Kidney (tissue), 22 donors: ENCODE measurements at places on chromosomes 13 and 19. TPM values are rescaled to one million over a fixed set of nuclear protein-coding genes. Genes with fewer than 3 reads are reported as not detected.
A peak's percentile ranks its signal among the peaks of the same experiment; 100 is the strongest.

The CGB5 gene
- total RNA-seq = not detected

The PRR12 gene
- 27.4 TPM for total RNA-seq

The ZNF45 gene
- 16.1 TPM for total RNA-seq

The LYPD3 gene
- 1.7 TPM for total RNA-seq

The DDX49 gene
- 39.5 TPM for total RNA-seq

The PDE4C gene
- 2.0 TPM for total RNA-seq

The CABP5 gene
- not detected for total RNA-seq

The HSPB6 gene
- total RNA-seq = 64.3 TPM

DNA sequence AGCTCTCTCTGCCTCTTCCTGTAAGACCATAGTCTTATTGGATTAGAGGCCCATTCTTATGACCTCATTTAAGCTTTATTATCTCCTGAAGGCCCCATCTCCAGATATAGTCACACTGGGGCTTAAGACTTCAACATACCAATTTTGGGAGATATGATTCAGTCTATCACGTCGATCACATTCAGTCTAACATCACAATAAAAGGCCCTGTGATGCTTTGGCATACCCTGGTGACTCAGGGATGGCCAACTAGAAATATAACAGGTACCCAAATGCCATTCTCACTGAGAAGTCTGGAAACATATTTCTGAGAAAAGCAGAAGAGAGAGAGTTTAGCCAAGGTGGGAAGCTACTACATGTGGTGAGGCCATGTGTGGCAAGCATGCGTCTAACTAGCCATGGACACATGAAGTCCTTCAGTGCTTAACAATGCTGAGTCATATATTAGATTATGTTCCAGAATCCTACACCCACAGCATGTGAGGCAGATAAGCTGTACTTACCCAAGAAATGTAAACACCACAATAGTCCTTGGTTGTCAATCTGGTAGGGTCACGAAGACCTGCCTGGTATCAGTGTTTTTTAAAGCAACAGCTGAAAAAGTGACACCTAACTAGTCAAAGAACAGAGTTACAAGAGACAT lies 485.1 kb downstream of the FOXO1 start:
- H3K4me3 ChIP-seq = no peak overlapping the region
- H3K36me3 ChIP-seq = no peaks in the 10 kb centered on the region
- peaks cover 2% of the 10 kb centered on the region for H3K4me1 ChIP-seq
- H3K27ac ChIP-seq = no peak overlapping the region
- H3K27me3 ChIP-seq = no peaks in the 10 kb centered on the region
- DNase-seq = no peak

GRCh38 chr13:43095771-43096719 lies 72.7 kb downstream of the DNAJC15 start:
- H3K4me3 ChIP-seq = no peak overlapping the region
- no peaks in the 10 kb centered on the region for H3K4me1 ChIP-seq
- no peaks in the 10 kb centered on the region for H3K27me3 ChIP-seq
- H3K36me3 ChIP-seq = no peaks in the 10 kb centered on the region
- no peak for DNase-seq

DNA sequence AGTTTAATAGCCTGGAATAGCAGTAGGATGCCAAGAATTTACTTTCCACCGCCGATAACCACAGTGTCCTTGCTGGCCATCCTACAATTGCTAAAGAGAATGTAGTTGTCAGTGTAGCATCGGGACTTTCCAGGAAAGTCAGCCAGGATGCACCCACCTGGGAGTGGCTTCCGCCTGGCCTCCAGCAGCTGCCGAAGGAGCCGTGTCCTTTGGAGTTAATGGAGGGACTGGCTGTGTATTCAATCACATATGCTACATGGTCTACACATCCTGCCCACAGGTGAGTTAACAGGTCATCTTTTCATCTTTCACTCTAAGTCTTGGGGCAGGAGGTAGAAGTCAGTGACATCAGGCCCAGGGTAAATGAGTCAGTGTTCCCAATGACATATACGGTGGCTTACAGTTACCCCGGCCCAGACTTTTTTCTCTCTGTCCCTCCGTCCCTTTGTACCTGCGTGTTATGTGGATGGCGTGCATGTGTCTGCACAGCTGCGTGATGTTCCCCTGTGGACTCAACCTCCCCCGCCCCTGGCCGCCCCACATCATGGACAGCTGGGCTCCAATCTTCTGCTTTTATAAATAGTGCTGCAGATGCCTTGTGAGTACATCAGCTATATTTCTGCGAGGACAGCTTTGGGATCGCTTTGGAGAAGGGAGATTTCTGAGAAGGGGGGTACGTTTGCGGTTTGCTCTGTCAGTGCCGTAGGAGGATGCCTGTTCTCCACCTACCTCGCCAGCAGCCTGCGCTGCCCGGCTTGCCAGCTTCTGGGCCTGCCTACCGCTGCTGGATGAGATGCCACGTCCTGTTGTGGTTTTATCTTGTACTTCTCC lies 63.1 kb downstream of the ATP11A start:
- no peaks in the 10 kb centered on the region for H3K4me1 ChIP-seq
- H3K27me3 ChIP-seq = no peaks in the 10 kb centered on the region
- no peaks in the 10 kb centered on the region for H3K36me3 ChIP-seq
- H3K4me3 ChIP-seq = no peak overlapping the region

GRCh38 chr13:52421216-52421615 lies 15.2 kb upstream of the THSD1 start:
- H3K27ac ChIP-seq = no peak overlapping the region
- H3K4me3 ChIP-seq = no peak overlapping the region
- peaks cover 3% of the 10 kb centered on the region for H3K36me3 ChIP-seq
- no peaks in the 10 kb centered on the region for H3K27me3 ChIP-seq

DNA sequence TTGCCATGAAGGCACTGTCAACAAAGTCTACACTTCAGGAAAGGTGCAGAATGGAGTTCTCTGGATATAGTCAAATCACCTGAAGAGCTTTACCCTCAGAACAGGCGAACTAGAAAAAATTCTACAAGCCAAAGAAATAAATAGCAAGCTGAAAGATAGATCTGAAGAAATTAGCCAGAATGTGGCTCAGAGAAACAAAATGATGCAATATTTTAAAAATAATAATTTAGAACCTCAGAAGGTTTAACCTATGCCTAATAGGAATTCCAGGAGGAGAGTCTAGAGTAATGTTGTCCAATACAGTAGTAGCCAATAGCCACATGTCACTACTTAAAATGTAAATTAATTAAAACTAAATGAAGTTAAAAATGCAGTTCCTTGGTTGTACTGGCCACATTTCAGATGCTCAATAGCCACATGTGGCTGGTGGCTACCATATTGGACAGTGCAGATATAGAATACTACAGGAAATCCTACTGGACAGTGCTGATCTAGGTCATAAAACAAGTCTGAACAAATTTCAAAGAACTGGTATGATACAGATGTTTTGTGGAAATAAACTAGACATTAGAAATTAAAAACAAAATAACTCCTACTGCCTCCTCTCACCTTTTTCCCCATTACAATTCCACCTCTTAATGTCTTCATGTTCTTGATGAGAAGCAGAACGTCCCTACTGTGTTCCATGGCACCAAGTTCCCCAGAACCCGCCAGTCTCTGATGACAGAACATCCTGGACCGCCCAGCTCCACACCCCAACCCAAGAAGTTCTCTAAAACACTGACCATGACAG lies 679 bp upstream of the CDADC1 start:
- H3K36me3 ChIP-seq = no peaks in the 10 kb centered on the region
- peak overlapping the region; percentile 94 for H3K4me3 ChIP-seq
- H3K27me3 ChIP-seq = no peaks in the 10 kb centered on the region
- no peak for DNase-seq
- H3K27ac ChIP-seq = peak overlapping the region; percentile 91

DNA sequence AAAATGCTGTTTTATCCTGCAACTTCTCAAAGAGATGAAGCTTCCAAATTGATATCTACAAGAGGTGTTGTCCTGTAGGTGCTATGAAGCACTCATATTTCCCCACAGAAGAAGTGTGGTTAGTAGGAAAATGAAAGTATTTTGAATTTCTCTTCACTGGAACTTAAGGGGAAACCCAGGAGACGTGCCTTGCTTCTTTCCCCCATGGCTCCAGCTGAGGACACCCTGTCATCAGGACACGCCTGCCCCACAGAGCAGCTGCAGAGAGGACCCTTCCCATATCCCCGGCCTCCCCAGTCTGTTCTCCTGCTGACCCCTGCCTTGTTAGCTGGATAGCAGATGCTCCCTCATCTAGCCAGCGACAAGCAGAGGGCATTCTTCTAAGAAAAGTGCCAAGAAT lies 371.3 kb downstream of the COG6 start:
- no peaks in the 10 kb centered on the region for H3K27me3 ChIP-seq
- DNase-seq = no peak
- H3K36me3 ChIP-seq = no peaks in the 10 kb centered on the region
- H3K4me1 ChIP-seq = no peaks in the 10 kb centered on the region

- H3K4me1 ChIP-seq = no peaks in the 10 kb centered on the region
- H3K4me3 ChIP-seq = no peak overlapping the region
- DNase-seq = no peak
- H3K27ac ChIP-seq = no peak overlapping the region
These were observed 42.2 kb upstream of the MRI1 start for GRCh38 chr19:13722146-13722545.

DNA sequence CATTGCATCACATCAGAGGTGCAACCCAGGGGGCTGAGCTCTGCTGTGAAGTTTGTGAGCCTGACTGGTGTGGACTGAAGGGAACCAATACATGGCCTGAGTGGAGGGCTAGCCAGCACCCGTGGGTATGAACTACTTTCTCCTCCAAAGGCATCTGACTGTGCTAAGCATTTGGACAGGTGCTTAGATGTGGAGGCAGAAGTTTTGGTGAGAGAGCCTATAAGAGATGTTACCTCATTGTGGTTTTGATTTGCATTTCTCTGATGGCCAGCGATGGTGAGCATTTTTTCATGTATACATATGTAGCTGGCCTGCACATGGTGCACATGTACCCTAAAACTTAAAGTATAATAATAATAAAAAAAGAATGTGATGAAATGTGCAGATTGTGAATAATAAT lies 46.9 kb downstream of the TEX29 start:
- H3K27me3 ChIP-seq = no peaks in the 10 kb centered on the region
- no peaks in the 10 kb centered on the region for H3K4me1 ChIP-seq
- H3K27ac ChIP-seq = no peak overlapping the region
- no peaks in the 10 kb centered on the region for H3K36me3 ChIP-seq

- peaks cover 16% of the 10 kb centered on the region for H3K27me3 ChIP-seq
- no peak overlapping the region for H3K4me3 ChIP-seq
- no peaks in the 10 kb centered on the region for H3K36me3 ChIP-seq
- H3K4me1 ChIP-seq = no peaks in the 10 kb centered on the region
- no peak for DNase-seq
- no peak overlapping the region for H3K27ac ChIP-seq
These were observed 3.2 kb upstream of the HS6ST3 start for GRCh38 chr13:96086736-96087135.

GRCh38 chr19:1715540-1715939 lies 37.8 kb upstream of the ONECUT3 start:
- H3K36me3 ChIP-seq = no peaks in the 10 kb centered on the region
- no peak overlapping the region for H3K4me3 ChIP-seq
- DNase-seq = no peak
- H3K4me1 ChIP-seq = no peaks in the 10 kb centered on the region
- peaks cover 14% of the 10 kb centered on the region for H3K27me3 ChIP-seq
- no peak overlapping the region for H3K27ac ChIP-seq

- peak overlapping the region; percentile 100 for H3K27ac ChIP-seq
- no peaks in the 10 kb centered on the region for H3K36me3 ChIP-seq
- peak overlapping the region; percentile 2 for H3K4me3 ChIP-seq
- H3K4me1 ChIP-seq = peaks cover 62% of the 10 kb centered on the region
These were observed 39.1 kb downstream of the ACTN4 start for GRCh38 chr19:38686530-38686888.

GRCh38 chr13:100235311-100235901 lies 146.5 kb downstream of the PCCA start:
- H3K4me3 ChIP-seq = no peak overlapping the region
- no peaks in the 10 kb centered on the region for H3K27me3 ChIP-seq
- DNase-seq = no peak

- no peak overlapping the region for H3K4me3 ChIP-seq
- H3K27ac ChIP-seq = no peak overlapping the region
- H3K4me1 ChIP-seq = no peaks in the 10 kb centered on the region
- no peak for DNase-seq
These were observed 76.6 kb downstream of the AKAP11 start for GRCh38 chr13:42348576-42348975.

GRCh38 chr19:38741670-38742069 lies 2.6 kb downstream of the CAPN12 start:
- no peaks in the 10 kb centered on the region for H3K36me3 ChIP-seq
- H3K27me3 ChIP-seq = no peaks in the 10 kb centered on the region
- no peak overlapping the region for H3K27ac ChIP-seq
- no peaks in the 10 kb centered on the region for H3K4me1 ChIP-seq

GRCh38 chr13:43487885-43488284 lies 298.9 kb downstream of the ENOX1 start:
- no peak for DNase-seq
- H3K4me3 ChIP-seq = no peak overlapping the region
- no peaks in the 10 kb centered on the region for H3K4me1 ChIP-seq
- H3K27ac ChIP-seq = no peak overlapping the region
- H3K27me3 ChIP-seq = no peaks in the 10 kb centered on the region

DNA sequence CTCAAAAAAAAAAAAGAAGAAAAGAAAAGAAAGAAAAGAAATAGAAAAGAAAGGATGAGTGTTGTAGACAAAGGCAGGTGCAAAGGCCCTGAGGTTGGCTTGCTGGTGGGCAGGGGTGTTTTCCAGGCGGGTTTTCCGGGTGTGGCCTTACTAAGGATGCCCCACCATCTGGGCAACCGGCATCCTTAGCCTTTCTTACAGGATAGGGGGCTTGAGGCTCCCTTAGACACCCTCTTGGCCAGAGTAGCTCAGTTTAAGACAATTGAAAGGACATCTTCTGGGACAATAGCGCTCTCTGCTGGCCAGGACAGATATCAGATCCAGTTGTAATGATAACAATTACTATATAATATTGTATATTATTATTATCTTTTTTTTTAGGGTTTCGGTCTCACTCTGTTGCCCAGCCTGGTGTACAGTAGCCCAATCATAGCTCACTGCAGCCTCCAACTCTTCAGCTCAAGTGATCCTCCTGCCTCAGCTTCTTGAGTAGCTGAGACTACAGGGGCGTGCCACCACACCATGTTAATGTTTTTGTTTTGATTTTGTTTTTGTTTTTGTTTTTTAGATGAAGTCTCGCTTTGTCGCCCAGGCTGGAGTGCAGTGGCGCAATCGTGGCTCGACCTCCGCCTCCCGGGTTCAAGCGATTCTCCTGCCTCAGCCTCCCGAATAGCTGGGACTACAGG lies 1.4 kb upstream of the QTRT1 start:
- no peaks in the 10 kb centered on the region for H3K27me3 ChIP-seq
- peak; percentile 59 for DNase-seq
- no peaks in the 10 kb centered on the region for H3K4me1 ChIP-seq
- no peak overlapping the region for H3K4me3 ChIP-seq

GRCh38 chr19:49801966-49802661 lies 11.0 kb downstream of the FUZ start:
- peak; percentile 91 for DNase-seq
- no peaks in the 10 kb centered on the region for H3K27me3 ChIP-seq
- H3K4me3 ChIP-seq = peak overlapping the region; percentile 74
- peaks cover 2% of the 10 kb centered on the region for H3K4me1 ChIP-seq
- no peak overlapping the region for H3K27ac ChIP-seq

GRCh38 chr13:48892053-48892687 lies 83.5 kb upstream of the FNDC3A start:
- DNase-seq = no peak
- H3K27ac ChIP-seq = no peak overlapping the region
- H3K4me3 ChIP-seq = no peak overlapping the region
- no peaks in the 10 kb centered on the region for H3K27me3 ChIP-seq
